ENCODE measurements at places on chromosomes 5 and 9.

- DNase-seq = peak; percentile 66
Measured at GRCh38 chr9:121698627-121699570, 47.5 kb downstream of the DAB2IP start.

GRCh38 chr5:44388321-44389089, 715 bp downstream of the FGF10 start:
- DNase-seq = no peak

DNA sequence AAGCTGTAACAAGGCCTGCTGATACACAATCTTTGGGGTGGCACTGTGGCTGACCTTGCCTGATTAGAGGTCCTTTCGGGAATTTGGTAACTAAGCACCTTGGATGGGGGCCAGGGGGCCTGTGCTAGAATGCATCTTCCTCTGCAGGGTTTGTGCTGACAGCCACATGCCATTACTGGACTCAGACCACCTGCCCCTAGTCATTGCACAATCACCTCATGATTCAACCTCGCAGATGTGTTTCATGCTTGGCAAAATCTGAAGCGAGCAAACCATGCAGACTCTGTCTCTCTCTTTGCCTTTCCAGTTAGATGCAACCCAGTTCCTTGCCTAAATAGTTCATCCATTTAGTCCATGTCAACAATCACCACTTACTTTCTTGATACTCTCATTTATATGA, 96.5 kb upstream of the ERCC6L2 start:
- DNase-seq = no peak

DNA sequence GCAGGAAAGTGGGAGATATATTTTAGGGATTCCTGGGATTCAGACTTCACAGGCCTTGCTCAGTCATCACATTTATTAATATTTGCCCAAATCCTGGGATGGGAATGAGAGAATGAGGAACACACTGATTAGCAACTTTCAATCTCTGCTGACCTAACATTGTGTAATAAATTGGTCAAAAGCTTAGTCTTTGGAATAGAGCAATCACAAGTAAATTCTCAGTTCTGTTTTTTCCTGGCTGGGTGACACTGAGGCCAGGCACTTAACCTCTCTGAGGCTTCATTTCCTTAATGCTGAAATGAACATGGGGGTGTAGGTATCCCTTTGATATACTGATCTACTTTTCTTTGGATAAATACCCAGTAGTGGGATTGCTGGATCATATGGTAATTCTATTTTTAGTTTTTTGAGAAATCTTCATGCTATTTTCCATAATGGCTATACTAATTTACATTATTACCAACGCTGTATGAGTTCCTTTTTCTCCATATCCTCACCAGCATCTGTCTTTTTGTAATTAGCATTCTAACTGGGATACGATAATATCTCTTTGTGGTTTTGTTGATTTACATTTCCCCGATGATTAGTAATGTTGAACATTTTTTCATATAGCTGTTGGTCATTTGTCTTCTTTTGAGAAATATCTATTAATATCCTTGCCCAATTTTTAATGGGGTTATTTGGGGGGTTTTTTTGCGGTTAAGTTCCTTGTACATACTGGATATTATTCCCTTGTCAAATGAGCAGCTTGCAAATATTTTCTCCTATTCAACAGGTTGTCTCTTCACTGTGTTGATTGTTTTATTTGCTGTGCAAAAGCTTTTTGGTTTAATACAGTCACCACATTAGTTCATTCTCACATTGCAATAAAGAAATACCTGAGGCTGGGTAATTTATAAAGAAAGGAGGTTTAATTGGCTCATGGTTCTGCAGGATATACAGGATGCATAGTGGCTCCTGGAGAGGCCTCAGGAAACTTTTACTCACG, 36.8 kb upstream of the NIPBL start:
- no peak for DNase-seq

DNA sequence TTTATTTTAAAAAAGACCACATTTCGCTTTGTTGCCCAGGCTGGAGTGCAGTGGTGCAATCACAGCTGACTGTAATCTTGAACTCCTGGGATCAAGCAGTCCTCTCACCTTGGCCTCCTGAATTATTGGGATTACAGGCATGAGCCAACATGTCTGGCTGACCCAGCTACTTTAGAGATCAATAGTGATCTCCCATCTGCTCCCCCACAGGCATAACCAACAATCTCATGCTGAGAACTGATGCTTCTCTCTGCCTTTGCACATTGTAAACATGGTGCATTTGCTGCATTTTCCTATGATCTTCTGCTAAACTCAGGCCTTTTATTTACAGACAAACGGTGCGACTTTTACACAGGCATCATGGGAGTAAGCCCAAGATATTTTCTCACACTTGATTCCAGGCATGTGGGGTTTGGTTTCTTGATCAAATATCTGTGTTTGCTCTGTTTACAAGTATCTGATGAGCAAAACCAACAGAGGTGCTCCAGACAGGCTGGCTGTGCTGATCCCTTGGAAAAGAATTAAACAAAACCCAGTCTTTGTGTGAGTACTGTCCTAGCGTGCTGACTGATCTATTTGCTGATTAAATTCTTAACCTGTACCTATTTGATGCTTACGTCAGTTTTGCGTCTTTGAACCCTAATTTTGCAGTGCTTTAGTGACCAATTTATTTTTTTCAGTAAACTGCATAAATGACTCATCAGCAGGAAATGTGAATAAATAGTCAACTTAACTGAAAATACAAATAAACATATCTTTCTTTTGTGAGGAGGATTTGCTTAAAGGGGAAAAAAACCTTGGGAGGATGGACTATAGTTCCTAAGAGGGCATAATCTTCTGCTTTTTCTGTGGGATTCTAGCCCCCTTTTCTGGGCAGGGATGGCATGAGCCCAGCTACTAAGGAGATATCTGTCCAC, 191.7 kb upstream of the NR3C1 start:
- no peak for DNase-seq

- DNase-seq = no peak
Measured at GRCh38 chr9:130286781-130287428, 21.3 kb downstream of the HMCN2 start.

GRCh38 chr5:150636391-150637244, 3.8 kb upstream of the SYNPO start:
- no peak for DNase-seq

DNA sequence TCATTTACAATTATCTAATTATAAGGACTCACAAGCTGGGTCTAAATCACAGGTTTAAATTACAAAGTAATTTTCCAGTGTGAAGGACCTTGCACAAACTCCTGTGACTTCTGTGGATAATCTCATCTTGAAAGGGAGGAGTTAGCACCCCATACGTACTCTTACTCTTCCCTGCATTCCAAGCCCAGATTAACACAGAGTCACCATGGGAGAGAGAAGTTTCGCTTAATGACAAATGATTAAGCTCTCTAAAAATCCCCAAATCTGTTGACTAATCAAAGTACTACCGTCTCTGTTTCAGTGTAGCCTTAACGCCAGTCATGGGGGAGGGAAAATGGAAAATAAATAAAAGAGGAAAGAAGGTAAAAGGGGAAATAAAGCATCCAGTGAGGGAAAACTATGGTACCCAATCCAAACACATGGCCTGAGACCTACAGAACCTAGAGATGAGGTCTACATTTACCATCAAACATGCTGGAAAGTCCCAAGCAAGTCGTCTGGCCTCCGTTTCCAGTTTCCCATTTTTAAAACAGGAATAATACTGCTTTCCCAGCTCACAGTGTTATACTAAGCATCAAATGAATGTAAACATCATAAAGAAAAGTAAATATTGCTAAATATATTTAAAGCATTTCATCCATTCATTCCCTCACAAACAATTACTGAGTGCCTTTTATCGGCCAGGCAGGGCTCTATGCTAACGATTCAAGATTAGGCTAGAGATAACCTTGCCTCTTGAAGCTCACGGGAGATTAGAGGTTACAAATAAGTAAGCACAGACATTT, 63.2 kb downstream of the PCA3 start:
- DNase-seq = no peak

- DNase-seq = peak; percentile 96
Measured at GRCh38 chr5:54517512-54518145, at the start of gene SNX18. Gene SNX18 (plus strand): TSS chr5:54517759. CDS start chr5:54517953, 194 bp downstream.

- DNase-seq = peak; percentile 53
Measured at GRCh38 chr5:57176350-57176857, 2.5 kb downstream of the GPBP1 start.

GRCh38 chr5:156149213-156149612, 177.8 kb upstream of the SGCD start:
- DNase-seq = no peak

DNA sequence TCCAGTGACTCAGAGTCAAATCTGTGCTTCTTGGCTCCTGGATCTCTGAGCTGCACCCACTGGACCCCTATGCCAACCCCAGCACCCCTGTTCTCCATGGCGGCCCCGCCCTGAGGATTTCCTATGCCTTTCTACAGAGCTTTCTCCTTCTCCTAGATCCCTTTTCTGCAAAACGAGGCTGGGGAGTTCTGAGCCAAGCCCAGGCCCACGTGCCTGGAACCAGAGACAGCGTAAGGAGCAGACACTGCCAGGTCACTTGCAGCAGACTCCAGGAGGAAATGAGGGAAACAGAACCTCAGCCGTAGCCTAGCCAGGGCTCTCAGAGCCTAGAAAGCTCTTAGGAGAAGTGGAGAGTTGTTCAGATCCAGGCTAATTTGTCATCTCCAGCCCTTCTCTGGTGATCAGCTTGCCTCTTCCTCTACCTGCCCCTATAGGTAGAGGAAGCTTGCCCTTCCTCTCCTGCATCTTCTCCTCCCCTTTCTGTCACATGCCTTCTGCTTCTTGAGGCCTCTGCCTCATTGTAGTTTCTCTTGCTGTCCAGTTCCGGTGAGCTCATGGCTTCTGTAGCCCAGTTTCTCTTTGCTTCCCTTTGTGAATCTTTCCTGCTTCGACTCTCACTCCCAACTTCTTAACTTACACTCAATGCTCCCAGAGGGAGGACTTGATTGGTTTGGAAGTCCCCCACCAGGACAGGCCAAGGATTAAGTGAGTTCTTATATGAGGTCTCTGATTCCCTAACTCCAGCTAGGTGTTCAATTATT, 163.4 kb downstream of the RGS3 start:
- no peak for DNase-seq

DNA sequence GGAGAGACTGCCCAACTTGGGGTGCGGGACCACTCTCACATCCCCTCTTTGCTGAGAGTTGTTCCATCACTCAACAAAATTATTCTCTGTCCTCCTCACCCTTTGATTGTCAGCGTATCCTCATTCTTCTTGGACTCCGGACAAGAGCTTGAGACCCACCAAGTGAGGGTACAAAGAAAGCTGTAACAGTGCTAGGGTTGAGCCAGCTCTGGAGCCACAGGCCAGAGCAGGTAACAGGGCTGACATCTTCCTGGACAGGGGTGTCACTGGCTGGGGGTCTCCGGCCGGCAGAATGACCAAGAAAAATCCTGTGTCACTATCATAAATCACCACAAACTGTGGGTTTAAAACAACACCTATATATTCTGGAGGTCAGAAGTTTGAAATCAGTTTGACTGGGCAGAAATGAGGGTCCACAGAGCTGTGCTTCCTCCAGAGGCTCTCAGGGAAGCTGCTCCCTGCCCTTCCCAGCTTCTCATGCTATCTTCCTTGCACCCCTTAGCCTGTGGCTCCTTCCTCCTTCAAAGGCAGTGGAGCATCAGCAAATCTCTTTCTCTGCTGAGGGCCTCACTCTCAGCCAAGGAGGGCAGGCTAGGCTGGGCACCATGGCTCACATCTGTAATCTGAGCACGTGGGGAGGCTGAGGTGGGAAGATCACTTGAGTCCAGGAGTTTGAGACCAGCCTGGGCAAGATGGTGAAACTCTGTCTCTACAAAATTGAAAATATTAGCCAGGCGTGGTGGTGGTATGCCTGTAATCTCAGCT, 4.1 kb upstream of the BBLN start:
- no peak for DNase-seq

- DNase-seq = no peak
Measured at GRCh38 chr5:60209146-60209840, 315.8 kb upstream of the PDE4D start.

- no peak for DNase-seq
Measured at GRCh38 chr5:19018822-19019221, 969.2 kb downstream of the CDH18 start.

DNA sequence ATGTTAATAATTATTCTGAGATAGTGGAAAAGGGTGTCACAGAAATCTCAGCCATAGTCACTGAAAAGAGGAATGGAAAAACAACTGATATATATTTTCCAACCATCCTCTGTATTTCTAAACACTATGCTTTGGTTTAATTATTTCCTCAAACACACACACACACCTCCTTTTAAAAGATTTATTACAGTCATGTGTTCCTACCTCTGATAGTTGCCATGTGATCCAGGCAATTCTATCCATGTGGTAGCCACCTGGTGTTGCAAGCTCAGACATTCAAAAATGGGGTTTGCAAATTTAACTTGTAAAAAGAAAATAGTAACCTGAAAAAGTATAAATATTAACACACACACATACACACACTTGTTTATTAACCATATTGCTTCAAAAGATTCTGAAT, 40.0 kb upstream of the CCNG1 start:
- DNase-seq = no peak

- DNase-seq = no peak
Measured at GRCh38 chr9:77945798-77946197, 85.8 kb downstream of the GNAQ start.

DNA sequence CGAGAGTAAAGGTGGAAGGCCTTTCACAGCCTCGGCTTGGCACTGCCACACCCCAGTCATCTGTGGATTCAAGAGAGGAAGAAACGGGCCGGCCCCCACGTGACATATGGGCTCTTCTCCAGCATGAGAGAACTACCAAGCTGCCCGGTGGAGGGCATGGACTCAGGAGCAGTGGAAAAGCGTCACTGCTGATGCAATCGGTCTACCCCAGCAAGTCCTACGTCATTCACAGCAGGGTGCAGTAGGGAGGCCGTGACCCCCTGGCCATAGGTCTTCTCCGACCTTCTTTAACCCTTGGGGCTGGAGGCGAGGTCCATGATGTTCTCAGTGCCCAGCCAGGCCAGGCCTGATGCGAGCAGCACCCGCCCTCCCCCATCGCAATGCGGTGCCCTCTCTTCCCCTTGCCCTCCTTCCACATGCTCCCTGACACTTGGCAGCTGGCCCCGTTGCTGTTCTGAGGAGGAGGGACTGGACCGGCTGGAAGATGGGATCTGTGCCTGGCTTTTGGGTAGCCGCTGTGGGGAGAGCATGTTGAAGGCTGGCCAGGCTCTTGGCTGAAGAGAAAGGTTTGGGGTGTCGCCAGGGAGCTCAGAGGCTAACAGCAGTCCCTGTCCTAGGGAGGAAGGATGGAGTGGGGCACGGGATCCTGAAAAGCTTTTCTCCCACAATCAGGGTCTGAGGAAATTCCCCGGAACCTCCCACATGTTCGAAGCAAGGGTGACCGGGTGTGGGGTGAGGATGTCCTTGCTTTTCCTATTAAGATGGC, 89.8 kb downstream of the LIFR start:
- DNase-seq = no peak
